ENCODE measurements at places on chromosomes 5 and 9.

DNA sequence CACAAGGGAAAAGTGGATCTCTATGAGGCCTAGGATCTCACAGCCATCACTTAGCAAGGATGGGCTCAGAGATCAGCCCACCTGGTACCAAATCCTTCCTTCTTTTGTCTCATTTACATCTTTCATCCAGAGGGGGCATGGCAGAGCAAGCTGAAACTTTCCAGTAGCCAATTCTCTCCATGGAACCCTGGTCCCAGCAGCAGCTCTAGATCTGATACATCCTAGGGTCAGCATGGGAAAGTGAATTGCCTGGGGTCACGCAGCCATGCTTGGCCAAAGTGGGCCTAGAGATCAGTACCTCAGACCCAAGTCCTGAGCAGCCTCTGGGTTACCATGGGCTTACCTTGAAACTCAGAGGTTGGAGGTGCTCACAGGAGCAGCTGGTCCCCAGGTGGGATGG, 170.5 kb downstream of the GABBR2 start:
- no peak for DNase-seq

GRCh38 chr9:34140853-34141252, 14.4 kb upstream of the DCAF12 start:
- no peak for DNase-seq

GRCh38 chr9:93022721-93023520, 35.6 kb upstream of the SUSD3 start:
- DNase-seq: no peak

DNA sequence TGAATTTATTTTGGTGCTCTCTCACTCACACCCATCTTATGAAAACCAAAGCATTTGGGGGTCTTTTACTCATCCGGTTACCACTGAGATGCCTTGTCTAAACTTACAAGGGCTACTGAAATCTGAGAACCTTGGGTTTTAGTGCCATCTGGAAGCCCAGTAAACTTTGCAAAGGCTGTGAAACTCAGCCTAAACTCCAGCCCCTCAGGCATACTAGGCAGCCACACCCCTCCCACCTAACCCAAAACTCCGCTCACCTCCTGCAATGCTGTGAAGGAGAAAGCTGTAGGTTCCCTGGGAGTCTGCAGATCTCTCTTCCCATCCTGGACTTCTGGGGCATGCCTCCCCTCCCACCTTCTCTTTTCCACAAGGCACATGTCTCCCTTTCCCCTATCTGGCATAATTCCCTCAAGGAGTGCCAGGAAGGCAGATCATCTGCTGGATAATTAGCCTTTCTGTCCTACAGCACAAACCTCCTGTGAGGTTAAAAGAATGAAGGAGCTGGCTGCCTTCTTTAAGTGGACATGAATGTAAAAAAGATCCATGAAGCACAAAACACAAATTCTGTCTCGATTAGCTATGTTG, 71.5 kb upstream of the ANXA1 start:
- no peak for DNase-seq

- DNase-seq: no peak
Observed at GRCh38 chr5:123936548-123936947, 424.6 kb downstream of the CSNK1G3 start.
